RWPE2 (cell line): ENCODE measurements at places on chromosomes 5 and 9.

DNA sequence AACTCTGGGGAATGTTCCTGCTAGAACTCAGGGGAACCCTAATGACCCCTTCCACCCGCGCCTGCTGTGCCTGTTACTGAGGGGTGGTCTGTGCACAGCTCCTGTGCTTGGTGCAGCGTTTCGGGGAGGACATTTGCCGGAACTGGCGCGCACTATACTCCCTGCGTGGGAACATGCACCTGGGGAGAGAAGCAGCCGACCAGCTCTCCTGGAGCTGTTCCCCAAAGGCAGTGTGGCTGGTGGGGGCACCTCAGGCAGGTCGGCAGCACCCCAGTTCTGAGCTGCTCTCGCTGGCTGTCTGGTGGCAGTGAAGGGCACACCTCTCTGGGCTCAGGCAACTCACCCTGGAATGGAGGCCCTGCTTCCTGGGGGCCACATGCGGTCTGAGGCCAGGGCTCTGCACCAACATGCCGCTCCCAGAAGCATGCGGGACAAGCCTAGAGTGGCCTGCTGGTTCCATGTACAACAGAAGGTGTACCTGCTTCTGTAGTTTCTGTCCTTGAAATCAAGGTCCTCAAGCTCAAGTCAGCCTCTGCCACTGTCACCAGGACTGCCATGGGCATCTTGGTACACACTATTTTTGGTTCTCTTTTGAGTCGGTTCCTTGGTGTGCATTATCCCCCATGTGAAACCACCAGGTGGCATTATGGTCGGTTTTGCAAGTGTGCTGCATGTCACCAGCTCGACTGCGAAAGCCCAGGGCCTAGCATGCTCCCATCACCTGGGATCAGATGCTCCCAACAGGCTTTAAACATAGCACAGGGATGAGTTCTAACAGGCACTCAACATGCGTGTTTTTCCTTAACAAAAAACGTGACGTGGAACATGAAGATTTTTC, 7.8 kb upstream of the MRNIP start:
- H3K4me1 ChIP-seq: peaks cover 7% of the 10 kb centered on the region
- H3K27ac ChIP-seq: peak overlapping the region; percentile 12

DNA sequence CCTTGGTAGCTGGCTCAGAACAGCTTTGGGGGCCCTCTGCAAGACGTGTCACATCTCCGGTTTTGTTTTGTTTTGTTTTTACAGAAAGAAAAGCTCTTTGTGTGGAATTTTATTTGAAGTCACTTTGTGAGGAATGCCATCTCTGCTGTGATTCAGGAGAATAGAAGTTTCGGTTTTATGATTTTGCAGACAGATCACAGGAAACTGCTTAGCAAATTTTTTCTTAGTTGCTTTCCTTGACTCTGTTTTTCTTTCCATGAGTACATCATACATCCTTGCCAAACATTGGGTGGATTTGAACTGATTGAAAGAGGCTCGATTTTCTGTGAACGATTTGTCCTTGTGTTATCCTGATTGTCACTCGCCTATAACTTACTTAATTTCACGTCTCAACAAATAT, 5.1 kb downstream of the SEMA5A start:
- no peak for DNase-seq
- H3K4me3 ChIP-seq: no peak overlapping the region
- H3K27me3 ChIP-seq: no peaks in the 10 kb centered on the region
- H3K4me1 ChIP-seq: no peaks in the 10 kb centered on the region

DNA sequence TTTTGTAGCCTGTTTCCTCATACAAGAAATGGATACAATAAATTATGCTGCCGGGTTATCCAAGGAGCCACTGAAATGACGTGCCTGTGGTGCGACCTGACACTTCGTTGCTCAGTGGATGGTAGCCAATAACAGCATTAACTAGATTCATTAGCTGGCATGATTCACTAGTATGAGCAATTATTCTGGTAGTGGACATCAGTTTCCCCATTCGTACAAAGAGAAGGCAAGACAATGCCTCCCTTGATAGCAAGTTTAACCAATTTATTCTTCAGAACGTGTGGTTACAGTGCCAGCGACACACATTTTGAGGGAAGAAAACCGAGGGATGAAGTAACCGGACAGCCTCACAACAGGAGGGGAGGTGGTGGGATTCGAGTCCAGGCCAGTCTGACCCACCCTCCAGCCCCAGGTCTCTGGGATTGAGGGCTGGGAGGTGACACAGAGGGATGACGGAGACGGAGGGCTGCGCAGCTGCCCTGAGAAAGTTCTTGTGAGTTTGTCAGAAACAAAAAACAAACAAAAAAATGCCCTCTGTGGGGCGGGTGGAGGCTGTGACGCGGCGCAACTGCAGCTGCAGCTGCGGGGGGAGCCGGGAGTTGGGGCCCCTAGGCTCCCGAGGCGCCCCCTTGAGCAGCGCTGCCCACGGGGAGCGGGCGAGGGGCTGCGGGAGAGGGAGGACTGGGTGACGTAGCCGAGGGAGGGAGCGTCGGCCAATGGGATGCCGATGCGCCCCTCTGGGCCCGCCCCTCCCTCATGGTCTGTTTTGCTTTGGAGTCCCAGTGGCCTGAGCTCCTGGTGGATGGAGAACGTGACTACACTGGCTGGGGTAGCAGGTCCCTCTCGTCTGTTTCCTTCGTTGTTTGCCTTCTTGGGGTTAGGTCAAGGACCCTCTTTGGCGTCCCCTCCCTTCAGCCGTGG, 10.9 kb downstream of the LHX2 start:
- no peaks in the 10 kb centered on the region for H3K4me1 ChIP-seq
- peaks cover 79% of the 10 kb centered on the region for H3K27me3 ChIP-seq
- no peak overlapping the region for H3K4me3 ChIP-seq

DNA sequence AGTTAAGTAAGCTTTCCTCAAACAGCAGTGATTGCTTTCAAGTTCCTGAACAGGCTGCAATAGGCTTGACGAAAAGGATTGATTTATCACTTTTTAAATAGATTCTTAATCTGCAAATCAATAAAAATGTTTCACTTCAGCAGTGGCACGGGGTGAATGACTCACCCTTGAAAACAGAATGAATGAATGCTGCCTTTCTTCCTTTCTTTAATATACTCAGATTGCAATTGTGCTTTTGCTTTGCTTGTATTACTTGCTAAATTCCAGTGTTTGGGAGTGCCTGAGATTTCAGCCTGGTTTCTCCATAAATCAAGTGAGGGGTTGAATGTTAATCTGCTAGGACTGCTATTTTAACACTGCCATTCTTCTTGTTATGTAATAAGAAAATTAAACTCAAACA, 1293.8 kb downstream of the PTPRD start:
- no peaks in the 10 kb centered on the region for H3K27me3 ChIP-seq
- H3K4me3 ChIP-seq: no peak overlapping the region
- H3K4me1 ChIP-seq: no peaks in the 10 kb centered on the region
- DNase-seq: no peak

- no peak for DNase-seq
- no peak overlapping the region for H3K4me3 ChIP-seq
- H3K27ac ChIP-seq: no peak overlapping the region
- no peaks in the 10 kb centered on the region for H3K27me3 ChIP-seq
- H3K36me3 ChIP-seq: no peaks in the 10 kb centered on the region; the same call in 1 of the 2 replicates
Observed at GRCh38 chr5:72770266-72770665, 46.2 kb upstream of the TNPO1 start.

DNA sequence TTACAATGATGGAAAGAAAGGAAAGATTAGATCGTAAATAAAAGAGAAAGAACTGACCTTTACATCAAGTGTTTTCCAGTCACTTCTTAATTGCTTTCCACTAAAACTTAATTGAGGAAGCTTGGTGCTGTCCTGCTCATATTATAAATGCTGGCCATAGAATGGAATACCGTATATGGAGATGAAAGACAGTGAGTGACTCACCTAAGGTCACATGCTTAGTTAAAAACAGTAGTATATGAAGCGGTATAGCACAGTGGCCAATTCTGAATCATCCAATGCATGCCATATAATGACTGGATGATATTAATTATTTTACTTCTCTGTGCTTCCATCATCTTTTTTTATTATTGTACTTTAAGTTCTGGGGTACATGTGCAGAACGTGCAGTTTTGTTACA, 482.4 kb upstream of the SGCD start:
- no peaks in the 10 kb centered on the region for H3K4me1 ChIP-seq
- H3K36me3 ChIP-seq: no peaks in the 10 kb centered on the region
- DNase-seq: no peak
- no peak overlapping the region for H3K27ac ChIP-seq

DNA sequence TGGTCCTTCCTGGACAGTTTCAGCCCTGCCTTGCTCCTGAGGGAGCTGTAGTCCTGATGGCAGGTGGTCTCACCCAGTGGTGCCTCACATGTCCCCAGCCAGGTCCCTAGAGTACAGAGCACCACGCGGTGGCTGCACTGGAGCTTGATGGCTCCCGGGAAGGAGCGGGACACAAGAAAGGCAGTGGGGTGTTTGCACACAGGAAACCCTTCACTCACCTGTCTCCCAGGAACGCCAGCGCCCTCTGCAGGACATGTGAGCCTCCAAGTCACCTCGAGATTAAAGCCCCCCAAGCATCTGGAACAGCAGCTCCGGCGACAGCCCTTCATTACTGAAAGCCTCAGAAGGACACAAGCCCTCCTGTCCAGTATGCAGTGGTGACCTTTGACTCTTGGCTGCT, 19.9 kb upstream of the TMEM250 start:
- peaks cover 17% of the 10 kb centered on the region for H3K27me3 ChIP-seq
- H3K4me3 ChIP-seq: no peak overlapping the region
- no peaks in the 10 kb centered on the region for H3K36me3 ChIP-seq
- no peak overlapping the region for H3K27ac ChIP-seq
- no peaks in the 10 kb centered on the region for H3K4me1 ChIP-seq

DNA sequence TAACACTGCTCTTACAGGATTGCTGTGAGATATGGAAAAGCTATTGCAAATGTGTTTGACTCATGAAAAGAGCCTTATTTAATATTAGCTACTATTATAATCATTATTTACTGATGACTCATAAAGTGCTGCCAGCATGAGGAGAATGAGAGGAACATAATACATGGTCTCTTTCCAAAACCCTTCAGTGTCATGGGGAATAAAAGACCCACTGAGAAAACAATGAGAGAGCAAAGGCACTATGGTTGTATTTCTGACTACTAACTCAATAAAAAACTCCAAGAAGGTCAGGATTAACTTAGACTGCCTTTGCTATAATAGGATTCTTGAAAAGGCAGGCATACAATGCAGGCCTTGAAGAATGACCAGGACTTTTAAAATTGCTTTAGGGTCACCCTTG, 633.5 kb downstream of the DTWD2 start:
- peaks cover 3% of the 10 kb centered on the region for H3K4me1 ChIP-seq
- H3K27ac ChIP-seq: no peak overlapping the region
- no peaks in the 10 kb centered on the region for H3K36me3 ChIP-seq
- H3K4me3 ChIP-seq: no peak overlapping the region
- DNase-seq: no peak

- H3K27ac ChIP-seq: no peak overlapping the region
- no peaks in the 10 kb centered on the region for H3K4me1 ChIP-seq
- H3K27me3 ChIP-seq: no peaks in the 10 kb centered on the region
- no peak for DNase-seq
- no peak overlapping the region for H3K4me3 ChIP-seq
Observed at GRCh38 chr5:100890461-100891008, 12.5 kb downstream of the ST8SIA4 start.

DNA sequence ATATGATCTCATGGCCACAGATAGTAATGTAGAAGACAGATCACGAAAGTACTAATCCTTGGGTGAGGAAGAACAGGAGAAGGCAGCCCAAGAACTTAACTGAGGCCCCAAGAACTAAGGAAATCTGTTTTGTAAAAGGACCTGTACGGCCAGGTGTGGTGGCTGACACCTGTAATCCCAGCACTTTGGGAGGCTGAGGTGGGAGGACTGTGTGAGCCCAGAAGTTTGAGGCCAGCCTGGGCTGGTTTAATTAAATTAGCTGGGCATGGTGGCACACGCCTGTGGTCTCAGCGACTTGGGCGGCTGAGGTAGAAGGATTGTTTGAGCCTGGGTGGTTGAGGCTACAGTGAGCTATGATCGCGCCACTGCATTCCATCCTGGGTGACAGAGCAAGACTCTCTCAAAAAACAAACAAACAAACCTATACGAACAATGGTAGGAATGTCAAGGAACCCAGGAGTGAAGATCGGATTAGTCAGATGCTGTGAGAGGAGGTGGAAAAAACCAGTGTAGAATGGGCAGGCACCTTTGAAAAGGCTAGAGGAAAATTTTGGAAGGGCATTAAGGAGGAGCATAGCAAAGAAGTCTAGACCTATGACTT, 283.8 kb upstream of the DMRT1 start:
- H3K4me3 ChIP-seq: no peak overlapping the region
- no peaks in the 10 kb centered on the region for H3K27me3 ChIP-seq
- no peak for DNase-seq
- peak overlapping the region; percentile 19 for H3K27ac ChIP-seq

DNA sequence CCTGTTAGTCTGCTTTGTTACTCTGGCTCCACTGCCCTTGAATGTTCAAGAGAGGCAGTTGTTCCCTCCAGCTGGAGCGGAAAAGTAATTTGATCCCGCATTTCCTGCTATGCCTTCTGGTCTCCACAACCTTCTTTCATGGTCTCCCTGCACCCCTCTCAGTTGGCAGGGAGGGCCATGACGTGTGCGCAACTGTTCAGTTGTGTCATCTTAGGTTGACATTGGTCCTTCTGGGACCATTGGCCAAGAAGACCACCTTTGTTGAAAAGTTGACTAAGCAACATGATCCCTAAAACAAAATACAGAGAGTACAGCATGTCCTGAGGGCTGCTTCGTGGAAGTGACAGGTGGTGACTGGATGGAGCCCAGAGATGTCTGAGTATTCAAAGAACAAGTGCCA, 192.5 kb upstream of the TUT7 start:
- no peaks in the 10 kb centered on the region for H3K27me3 ChIP-seq
- no peak overlapping the region for H3K27ac ChIP-seq
- H3K4me3 ChIP-seq: no peak overlapping the region
- H3K36me3 ChIP-seq: no peaks in the 10 kb centered on the region

DNA sequence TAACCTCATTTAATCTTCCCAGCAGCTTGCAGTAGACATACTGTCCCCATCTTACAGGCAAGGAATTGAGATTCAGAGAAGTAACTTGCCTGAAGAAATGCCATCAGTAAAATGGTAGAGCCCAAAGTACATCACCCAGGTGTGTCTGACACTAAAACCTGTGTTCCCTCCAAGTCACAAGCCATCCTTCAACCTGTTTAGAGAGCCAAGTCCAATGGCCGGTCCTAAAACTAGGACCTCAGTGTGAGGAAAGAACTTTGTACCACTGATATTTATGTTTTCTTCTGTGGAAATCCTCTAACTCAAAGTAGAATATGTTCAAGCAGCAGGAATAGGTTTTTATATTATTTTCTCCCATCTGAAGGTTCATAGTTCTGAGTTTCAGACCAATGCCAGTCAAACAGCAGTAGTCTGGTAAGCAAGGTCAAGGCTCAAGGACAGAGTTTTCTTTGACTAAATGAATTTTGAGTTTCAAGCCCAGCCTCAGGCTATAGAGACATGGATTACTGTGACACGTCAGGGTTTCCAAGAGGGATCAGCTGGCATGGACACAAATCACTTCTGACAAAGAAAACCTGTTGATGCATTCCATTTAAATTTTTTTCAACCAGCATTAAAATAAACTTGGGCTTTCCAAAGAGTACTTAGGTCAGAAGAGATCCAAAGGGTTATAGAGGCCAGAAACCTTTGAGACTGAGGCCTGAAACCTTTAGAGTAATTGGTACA, 80.9 kb upstream of the PLPP6 start:
- no peaks in the 10 kb centered on the region for H3K27me3 ChIP-seq
- no peaks in the 10 kb centered on the region for H3K36me3 ChIP-seq
- no peak overlapping the region for H3K4me3 ChIP-seq
- no peak overlapping the region for H3K27ac ChIP-seq

GRCh38 chr9:124553738-124554137, 46.5 kb upstream of the NR5A1 start:
- no peak overlapping the region for H3K4me3 ChIP-seq
- H3K27ac ChIP-seq: no peak overlapping the region

- no peaks in the 10 kb centered on the region for H3K36me3 ChIP-seq
- H3K4me3 ChIP-seq: no peak overlapping the region
- no peak for DNase-seq
Observed at GRCh38 chr5:419970-420369, 23.0 kb upstream of the EXOC3 start.
